ENCODE measurements at places on chromosomes 1 and 21.

DNA sequence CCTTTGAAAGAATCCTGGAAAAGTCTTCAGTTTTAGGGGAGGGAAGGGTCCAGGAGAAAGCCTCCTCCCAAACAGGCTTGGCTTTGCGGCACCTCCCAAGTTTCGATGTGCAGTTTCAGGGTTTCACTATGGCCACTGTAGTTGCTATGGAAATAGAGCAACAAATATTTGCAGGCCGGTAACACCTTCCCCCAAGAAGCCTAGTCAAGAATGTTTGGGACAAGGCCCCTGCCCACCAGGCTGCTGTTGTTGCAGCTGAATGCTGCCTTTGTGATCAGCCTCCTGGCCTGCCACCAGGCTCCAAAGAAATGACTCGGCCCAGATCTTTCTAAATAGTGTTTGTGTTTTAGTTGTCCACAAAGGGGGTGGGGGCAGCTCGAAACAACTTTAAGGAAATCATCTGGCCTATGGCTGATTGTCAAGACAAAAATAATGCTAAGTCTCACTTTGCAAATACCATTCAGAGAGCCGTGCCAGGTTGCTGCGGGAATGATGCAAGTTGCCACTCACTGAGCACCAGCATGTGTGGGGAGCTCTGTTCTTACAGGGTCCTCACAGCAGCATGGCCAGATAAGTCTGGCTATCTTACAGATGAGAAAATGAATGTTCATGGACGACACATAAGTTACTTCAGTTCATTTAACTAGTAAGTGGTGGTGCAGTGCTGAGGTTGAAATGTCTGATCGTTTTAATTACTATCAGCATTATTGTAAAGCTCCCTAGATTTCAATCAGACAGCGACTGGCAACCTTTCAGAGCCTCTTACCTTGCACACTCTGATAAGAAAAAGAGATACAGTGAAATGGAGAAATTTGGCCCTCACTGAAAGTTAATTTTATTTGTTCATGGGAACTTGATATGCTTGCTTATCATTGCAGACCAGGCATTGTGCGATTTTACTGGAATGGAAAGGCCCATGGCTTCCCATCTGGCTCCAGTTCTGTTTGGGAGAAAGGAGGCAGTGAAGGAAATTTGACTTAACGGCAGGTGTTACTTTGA, 91.2 kb upstream of the JUN start:
- no peak for DNase-seq

DNA sequence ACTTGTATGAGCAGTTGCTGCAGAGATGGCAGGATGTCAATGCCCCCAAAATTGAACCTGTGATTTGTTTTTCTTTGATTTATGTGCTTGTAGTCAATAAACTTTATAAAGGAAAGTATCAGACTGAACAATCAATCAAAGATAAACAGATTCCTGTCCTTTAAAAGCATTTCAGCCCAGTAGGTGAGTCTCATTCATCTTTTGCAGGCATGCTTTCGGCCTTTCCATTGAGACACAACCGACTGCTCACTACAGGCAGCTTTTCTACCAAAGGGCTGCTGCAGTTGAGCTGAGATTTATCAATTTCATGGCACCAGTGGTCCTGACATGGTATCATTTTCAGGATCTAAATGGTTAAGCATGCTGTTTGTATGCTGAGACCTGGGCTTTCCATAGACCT, 513.6 kb upstream of the PTBP2 start:
- no peak for DNase-seq

GRCh38 chr1:84379917-84380180, 18.4 kb upstream of the DNASE2B start:
- no peak for DNase-seq

DNA sequence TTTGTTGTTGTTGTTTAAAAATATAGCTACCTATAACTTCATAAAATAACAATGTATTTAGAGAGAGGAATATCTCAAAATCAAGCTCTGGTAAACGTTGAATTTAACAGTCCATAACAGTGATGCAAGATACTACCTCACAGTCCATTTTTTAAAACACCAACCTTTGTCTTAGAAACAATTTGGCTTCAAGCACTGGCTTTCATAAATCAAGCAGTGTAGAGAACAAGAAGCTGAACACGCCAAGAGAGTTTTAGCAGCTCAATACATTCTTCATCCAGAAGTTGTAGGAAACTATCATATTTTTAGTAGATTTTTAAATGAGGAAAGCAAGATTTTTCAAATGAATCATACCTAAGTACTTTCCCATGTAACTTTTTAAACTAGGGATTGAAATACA, 334.3 kb upstream of the ADAMTS5 start:
- no peak for DNase-seq

- no peak for DNase-seq
These were observed 63.7 kb upstream of the IGSF21 start for GRCh38 chr1:18043871-18044270.

DNA sequence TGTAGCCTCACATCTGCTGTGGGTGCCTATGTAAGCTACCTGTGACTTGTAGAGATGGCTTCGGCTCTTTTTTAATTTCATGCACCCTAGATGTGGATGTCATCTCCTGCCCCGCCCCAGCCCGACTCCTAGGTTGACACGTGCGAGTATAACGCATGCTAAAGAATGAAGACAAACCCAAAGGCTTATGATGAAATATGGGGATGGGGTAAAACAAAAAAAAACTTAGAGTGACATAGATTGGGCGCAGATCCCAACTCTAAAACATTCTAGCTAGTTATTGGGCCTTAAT, 613 bp upstream of the ERO1B start:
- no peak for DNase-seq

GRCh38 chr1:44515416-44515815, 110.4 kb downstream of the RNF220 start:
- DNase-seq, result peak; percentile 84

DNA sequence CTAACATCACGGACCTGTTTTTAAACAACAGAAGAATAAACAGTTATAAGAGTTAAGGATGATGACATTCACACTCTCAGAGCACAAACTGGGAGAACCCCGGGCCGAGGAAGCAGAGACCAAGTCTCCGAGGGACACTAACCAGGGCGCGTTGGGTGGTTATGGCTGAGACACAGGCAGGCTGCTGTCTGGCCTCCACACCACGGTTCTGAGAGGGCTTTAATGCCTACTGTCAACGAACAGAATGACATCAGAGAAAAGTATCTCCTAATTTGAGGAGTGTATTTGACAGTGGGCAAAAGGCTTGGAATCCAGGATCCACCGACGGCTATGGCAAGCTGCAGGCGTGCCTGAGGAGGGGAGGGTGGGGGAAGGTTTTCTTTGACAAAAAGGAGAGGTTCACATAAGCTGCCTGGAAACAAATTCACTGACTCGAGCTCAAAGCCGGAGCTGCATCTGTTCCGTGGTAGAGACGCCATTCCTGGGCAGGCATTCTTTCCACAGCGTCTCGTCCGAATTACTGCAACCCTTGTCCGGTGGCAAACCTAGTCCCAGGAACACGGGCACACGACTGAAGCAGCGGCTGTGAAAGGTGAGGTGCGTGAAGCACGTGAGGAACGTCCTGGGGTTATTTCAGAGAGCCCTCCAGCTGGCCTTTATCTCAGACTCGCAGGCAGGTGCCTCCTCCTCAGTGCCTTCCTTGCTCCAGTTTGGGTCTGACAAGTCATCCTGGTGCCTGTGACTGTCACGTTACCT, 9.4 kb downstream of the POFUT2 start:
- no peak for DNase-seq

GRCh38 chr1:221089273-221089672, 210.0 kb downstream of the HLX start:
- peak; percentile 77 for DNase-seq

DNA sequence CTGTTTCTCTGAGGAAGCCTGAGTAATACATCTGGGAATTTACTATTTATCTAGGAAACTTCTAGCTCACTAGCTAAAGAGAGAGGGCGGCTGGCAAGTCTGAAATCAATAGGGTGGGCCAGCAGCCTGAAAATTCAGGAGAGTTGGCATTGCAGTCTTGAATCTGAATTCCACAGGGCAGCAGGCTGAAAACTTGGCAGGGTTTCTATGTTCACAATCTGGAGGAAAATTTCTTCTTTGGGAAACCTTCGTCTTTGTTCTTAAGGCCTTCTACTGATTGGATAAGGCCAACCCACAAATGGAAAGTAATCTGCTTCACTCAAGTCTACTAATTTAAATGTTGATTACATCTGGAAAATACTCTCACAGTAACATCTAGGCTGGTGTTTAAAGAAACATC, 101.0 kb upstream of the COG2 start:
- DNase-seq, result no peak

- no peak for DNase-seq
These were observed 62.7 kb downstream of the PLPP3 start for GRCh38 chr1:56516539-56517252.

DNA sequence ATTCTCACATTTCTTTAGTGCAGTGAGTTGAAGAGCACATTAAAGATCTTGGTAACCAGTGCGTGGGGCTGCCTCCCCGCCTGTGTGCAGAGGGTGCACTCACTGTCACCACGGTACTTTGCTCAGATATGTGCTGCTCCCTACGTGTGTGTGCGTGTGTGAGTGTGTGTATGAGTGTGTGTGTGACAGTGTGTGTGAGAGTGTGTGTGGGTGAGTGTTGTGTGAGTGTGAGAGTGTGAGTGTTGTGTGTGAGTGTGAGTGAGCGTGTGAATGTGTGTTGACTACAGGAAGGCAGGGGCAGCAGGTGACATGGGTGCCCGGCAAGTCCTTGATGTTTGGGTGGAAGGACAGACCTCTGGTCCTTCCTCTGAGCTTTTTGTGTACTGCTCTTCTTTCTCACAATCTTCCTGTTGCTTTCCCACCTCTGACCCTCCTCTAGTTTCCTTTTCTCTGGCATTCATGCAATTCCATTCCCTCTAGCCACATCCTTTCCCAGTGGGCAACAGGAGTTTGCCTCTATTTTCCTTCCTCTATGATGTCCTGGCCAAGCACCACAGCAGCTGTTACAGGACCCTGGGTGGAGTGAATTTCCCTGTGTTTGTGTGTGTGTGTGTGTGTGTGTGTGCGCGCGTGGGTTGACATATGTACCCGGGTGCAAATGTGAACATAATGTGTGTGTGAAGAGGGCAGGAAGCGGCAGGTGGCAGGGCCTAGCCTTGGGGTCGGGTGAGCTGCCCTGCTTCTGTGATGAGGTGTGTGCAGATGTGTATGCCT, 19.8 kb downstream of the LHX4 start:
- DNase-seq, result no peak

- DNase-seq, result peak; percentile 75
These were observed 85.2 kb upstream of the ABCD3 start for GRCh38 chr1:94332952-94333351.

DNA sequence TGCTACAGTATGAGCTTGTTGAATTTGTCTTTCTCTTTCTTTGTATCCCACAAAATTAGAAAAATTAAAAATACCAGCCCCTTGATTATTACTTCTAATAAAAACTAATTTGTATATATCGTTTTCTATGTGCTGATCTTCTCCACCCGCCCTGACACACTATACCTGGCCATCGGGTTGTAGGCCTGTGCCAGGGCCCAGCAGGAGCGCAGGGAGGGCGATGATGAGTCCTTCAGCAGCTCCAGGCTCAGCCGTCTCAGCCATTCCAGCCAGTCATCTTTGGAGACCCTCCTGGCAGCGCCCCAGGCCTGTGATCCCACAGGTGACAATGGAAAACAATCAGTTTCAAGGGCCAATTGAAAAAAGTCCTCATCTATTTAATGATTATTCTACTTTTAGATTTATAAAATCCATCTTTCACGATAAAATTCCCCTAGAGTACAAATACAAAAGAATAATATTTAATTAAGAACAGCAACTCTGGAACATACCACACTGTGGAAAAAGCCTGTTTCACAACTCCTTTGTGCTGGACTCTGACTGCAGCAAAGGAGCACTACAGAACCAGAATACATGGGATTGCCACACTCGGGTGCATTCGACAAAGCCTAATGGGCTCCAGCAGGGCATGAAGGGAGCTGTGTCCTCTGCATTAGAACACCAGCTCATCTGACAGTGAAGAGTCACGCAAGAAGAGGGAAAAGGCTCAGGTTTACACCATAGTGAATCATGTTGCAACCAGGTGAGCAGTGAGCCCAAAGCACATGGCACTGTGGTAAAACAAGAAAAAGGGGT, 15.4 kb downstream of the ANGPTL7 start:
- no peak for DNase-seq

DNA sequence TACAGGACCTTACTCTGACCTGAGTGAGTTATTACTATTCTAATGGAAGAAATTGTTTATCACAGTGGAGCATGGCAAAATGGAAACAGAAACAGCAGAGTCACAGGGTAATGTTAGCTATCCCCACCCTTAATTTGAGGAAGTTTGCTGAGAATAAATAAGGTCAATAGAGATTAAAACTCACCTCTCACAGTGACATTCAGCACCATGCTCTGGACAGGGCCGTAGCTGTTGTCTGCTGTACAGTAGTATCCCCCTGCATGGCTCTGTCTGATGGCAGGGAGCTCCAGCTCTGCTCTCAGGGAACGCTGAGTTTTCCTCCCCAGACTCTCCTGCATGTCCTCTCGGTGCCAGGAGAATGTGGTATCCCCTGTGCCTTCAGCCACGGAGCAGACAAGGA, 11.9 kb downstream of the FCRL4 start:
- DNase-seq, result no peak

DNA sequence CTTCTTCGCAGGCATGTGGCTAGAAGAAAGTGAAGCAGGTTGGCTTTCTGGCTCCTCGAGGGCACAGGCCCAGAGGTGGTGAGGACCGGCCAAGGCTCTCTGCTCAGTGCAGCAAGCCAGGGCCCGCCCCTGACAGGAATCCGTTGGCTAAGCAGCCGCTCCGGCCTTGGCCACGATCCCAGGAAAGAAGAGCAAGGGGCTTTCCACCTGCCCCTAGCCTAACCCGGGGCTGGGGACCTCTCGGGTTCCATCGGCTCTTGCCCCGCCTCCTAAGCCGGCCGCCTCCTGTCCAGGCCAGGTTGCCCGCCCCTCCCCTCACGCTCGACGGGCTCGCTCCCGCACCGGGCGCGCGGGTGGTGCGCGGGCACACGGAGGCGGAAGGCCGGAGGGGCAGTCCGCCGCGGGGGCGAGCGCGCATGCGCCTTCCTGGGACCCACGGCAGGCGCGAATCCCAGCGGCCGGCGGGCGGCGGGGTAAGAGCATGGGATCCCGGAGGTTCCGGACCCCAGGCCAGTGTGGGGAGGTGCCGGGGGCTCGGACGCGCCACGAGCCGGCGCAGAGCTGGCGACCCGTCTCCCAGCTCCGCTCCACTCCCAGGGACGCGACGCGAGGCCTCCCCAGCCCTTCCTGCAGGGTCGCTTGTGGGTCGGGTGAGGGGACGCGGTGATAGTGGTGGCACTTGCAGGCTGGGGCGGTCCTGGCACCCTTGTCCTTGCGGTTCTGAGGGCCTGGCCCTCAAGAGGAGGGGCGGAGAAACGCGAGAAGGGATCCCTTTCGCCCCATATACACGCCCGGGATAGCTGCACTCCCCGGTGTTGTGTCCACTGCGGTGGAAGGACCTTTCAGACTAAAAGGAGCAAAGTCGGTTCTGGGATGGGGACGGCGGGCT, at the start of gene ALG6:
TSS of gene ALG6 (plus strand) at position 413 of the 889 bp plus-strand sequence. CDS start 3,351 bp downstream, outside the sequence.
- DNase-seq, result peak; percentile 86

DNA sequence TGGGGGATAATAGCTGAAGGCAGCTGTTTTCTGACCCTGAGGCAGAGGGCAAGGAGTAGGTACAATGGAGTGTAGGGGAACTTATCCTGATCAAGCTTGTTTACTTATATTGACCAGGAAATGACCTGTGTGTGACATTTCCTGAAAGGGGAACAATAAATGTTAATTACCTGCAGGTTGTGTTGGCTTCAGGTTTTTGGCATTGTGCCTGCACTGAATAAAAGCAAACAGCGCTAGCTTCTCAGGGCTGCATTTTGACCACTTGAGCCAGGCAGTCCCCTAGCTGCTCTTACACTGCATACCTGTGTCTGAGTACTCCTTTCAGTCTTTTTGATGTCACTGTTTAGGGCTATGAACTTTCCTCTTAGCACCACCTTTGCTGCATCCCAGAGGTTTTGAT, 40.6 kb downstream of the DRAM2 start:
- DNase-seq, result no peak

GRCh38 chr1:55466373-55466772, 251.2 kb upstream of the USP24 start:
- DNase-seq, result no peak

Measured in RCC 7860 (cell line).